ENCODE measurements at places on chromosomes 13 and 19.

GRCh38 chr19:18612051-18612771 lies 459 bp upstream of the TMEM59L start:
- DNase-seq: no peak

DNA sequence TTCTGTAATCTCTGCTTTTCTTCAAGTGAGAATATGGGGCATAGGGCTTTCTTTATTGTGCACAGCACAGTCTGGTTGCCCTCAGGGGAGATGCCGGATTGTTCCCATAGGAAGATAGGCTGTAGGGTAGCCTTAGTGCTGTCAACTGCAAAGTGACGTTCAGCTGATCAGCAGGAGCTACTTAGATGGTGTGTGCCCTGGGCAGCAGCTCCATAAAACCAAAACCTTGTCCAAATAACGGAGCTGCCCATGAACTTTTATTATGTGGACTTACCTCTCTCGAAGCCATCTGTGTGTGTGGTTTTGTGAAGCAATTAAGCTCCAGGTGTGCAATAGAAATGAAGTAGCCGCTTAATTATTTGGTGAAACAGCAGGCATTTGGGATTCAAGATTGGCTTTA lies 120.0 kb upstream of the RNF113B start:
- DNase-seq: no peak

DNA sequence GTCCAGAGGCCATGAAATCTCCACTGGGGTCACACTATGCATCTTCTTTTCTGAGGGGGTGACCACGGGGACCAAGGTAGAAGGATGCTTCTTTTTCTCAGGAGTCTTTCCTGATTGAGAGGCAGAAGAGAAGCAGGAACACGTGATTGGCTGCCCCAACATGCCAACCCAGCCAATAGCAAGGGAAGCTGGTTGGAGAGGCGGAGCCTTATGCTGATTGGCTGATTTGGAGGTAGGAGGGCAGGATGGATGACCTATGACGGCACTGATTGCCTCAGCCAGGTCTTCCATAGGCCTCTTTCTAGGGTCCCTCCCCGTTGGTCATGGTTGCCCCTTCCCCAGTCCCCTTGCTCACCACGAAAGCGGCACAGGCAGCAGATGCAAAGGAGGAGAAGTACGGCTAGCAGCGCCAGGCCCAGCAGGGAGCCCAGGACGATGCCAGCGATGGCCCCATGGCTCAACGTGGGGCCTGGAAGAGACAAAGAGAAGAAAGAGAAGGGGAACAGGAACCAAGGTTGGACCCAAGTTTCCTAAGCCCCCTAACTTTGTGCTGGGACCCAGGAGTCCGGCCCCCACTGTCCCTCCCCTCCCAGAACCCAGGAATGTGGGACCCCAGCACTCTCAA lies 8.0 kb downstream of the VSIG10L start:
- DNase-seq: no peak

- peak; percentile 40 for DNase-seq
Measured at GRCh38 chr13:27712421-27712820, 79.9 kb upstream of the GSX1 start.

DNA sequence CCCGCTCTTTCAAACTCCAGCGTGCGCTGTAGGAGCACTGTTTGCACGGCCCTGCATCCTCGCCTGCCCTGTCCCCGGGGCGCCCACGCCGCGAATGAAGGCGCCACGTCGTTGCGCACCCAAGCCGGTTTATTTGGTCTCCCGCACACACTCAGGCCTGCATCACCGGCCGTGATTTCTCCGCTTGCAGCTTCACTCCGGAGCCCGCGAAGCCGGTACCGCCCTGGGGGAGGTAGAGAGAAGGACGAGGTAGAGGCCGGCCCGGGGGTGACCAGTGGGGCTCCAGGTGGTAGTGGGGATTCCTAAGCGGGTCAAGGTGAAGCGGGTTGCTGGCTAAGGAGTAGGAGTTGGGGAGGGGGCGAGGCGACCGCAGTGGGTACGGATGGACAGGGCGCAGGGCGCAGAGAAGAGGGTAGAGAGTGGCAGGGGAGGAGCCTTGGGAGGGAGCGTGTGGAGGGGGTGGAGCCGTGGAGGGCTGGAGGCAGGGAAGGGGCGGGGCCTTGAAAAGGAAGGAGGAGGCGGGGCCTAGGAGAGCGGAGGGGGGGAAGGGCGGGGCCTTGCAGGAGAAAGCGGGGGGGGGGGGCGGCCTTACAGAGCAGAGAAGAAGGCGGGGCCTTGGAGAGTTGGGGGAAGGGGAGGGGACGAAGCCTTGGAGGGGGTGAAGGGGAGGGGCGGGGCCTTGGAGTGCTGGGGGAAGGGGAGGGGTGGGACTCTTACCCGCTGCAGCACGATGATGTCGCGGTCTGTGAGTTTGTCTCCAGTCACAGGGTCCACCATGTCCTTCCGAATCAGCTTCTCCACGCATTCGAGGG lies 24.6 kb downstream of the NOSIP start:
- DNase-seq: peak; percentile 69

- DNase-seq: no peak
Measured at GRCh38 chr13:100497389-100497788, 91.2 kb downstream of the GGACT start.

GRCh38 chr13:40189898-40190630 lies 476.4 kb downstream of the FOXO1 start:
- no peak for DNase-seq

- no peak for DNase-seq
Measured at GRCh38 chr13:103315711-103316110, 249.5 kb upstream of the SLC10A2 start.

- DNase-seq: no peak
Measured at GRCh38 chr13:44425815-44426078, 52.1 kb downstream of the SERP2 start.

- no peak for DNase-seq
Measured at GRCh38 chr19:35389192-35389861, 18.5 kb downstream of the GPR42 start.

- no peak for DNase-seq
Measured at GRCh38 chr13:68160466-68160865, 930.3 kb upstream of the PCDH9 start.

GRCh38 chr19:40220674-40221073 lies 2.5 kb upstream of the TTC9B start:
- DNase-seq: no peak

GRCh38 chr19:46016426-46017094 lies 6.3 kb downstream of the PGLYRP1 start:
- peak; percentile 68 for DNase-seq

GRCh38 chr13:46685006-46685730 lies 111.8 kb downstream of the ESD start:
- DNase-seq: no peak

DNA sequence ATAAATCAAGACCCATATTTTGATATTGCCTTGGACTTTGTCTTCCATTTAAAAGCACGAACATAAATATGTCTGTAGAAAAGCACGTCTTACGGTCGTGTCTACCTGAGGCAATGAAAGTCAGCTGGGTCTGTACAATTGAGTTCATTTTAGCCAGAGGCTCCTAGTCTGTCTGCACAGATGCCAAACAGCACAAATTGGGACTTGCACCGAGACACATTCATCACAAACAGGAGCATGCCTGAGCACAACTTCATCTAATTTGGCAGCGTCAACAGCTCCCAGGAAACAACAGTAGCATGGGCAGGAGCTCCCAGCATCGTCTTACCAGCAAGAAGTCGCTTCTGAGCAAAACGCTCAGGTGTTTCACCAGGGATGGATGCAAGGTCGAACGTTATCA lies 687.0 kb downstream of the EFNB2 start:
- no peak for DNase-seq

DNA sequence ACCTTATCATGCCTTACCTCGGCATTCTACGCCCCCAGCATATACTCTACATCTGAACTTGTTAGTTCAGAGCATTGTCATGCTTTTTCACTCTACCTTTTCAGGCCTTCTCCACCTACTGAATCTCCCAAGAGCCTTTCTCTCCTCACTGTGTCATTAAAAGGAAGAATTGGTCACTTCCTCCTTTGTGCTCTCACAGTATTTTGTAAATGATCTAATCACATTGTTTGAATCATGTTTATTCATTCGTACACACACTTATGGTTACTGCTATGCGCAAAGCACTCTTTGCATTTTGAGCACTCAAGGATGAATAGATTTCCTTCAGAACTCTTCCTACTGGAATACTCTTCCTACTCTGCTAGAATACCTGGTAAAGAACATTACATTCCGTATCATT lies 15.8 kb upstream of the ELF1 start:
- DNase-seq: no peak

DNA sequence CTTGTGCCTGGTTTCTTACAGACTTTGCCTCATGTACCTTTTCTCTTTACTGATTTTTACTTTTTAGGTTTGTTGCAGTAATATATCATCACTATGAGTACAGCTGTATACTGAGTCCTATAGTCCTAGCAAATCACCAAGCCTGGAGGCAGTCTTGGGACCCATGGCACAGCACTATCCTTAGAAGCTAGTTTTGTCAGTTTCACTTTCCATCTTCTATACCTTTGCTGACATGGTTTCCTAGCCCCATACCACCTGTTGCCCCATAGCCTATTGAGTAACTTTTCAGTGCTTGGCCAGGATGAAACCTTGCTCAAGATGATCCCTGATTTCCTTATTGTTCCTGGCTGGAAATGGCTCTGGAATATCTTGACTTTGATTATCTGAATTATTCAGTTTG lies 826.4 kb downstream of the GPC5 start:
- no peak for DNase-seq

GRCh38 chr13:73303851-73304250 lies 245.0 kb downstream of the KLF5 start:
- no peak for DNase-seq

DNA sequence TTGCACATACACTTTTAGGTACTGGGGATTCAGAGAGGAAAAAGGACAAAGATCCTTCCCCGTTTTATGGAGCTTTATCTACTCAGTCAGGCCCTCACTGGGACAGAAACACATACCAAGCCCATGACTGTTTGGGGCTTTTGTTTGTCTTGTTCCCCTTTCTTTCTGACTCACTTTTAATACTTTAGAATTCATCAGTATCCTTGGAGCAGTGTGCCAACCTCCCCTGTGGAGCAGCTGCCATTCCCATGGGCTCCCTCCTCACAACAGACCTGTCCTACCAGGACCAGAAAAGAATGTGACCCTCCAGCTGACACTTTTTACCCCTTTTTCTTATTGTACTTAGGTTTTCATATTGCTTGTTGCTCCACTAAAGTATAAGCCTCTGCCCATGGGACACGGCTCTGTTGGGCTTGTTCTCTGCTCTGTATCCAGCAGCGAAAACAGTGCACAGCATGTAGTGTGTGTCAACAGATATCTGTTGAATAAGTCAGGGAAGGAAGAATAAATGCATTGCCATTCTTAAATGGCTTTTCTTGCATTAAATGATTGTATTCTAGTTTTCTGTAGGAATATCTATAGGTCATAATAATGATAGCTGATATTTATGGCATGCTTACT lies 431.1 kb downstream of the EFNB2 start:
- no peak for DNase-seq

DNA sequence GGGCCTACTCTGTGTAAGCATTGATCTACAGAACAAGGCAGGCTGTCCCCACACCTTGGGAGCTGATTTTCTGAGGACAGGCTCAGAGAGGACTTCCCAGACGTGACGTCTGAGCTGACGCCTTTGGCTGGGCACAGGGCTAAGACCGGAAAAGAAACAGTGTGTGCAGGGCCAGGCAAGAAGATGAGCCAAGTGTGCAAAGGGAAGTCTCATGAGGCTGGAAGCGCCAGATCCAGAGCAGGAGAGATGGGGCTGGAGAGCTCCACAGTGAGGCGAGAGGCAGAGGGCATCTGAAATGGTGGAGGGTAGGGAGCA lies 12.7 kb downstream of the IGLON5 start:
- DNase-seq: no peak

- DNase-seq: no peak
Measured at GRCh38 chr13:107811233-107812013, 403.9 kb downstream of the LIG4 start.

GRCh38 chr13:111506125-111506524 lies 185.7 kb downstream of the TEX29 start:
- no peak for DNase-seq

DNA sequence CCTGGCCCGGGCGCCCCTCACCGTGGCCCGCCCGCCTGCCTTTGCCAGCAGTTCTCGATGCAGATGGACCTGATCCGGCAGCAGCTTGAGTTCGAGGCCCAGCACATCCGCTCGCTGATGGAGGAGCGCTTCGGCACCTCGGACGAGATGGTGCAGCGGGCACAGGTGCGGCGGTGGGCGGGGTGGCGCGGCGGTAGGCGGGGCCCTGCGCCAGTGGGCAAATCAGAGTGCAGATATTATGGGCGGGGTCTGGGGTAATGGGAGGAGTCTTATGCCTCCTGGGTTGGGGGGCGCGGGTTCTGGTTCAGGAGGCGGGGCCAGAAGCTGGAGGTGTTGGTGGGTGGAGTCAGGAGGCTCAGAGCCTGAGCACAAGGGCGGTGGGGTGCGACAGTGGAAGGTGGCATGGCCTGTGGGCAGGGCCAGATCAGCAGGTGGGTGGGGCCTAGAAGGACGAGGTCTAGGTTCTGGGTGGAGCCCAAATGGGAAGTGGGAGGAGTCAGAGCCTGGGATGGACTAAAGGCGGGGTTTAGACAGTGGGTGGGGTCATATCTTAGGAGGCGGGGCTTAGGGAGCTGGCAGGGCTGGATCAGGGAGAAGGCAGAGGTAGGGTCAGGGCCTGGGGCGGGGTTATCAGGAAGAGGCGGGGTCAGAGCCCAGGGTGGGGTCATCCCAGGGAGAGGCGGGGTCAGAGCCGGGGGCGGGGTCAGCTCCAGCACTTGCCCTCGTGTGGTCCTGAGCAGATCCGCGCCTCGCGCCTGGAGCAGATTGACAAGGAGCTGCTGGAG lies 5.6 kb downstream of the APC2 start:
- DNase-seq: no peak

DNA sequence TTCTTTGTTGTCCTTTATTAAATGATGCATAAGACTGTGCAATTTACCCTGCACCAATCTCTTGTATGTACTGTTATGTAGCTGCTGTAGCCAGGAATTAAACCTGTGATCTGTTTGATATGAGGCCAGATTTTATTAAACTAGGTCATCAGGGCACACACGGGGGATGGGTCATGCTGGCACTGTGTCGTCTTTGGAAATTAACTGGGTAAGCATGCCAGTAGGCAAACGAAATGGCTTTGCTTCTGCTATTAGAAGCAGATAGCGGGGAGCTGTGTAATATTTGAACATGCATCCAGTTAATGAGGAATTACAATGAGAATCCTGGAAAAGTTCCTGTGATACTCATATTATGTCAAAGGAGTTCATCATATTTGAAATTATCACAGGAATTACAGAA lies 23.5 kb downstream of the MTUS2 start:
- no peak for DNase-seq

DNA sequence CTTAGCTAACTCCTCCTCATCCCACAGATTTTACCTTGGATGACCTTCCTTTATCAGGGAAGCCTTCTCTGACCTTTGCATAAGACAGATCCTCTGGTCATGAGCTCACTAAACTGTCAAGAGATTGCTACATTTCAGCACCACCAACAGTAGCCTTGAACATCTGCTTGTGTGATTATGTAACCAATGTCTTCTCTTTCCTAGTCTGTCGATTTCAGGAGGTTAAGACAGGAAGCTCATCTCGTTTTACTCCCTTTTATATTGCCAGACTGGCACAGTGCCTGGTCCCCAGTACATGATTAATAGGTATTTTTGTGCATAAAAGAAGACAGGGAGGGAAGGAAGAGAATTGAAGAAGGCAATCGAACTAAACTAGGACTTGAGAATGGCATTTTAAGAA lies 1697.7 kb downstream of the EFNB2 start:
- no peak for DNase-seq
